ENCODE measurements at places on chromosomes 3 and 15.

- no peak for DNase-seq
Observed at GRCh38 chr3:72889310-72890165, 1.7 kb downstream of the GXYLT2 start.

- DNase-seq, result no peak
Observed at GRCh38 chr3:110026421-110026820, 689.1 kb upstream of the DPPA4 start.

- peak; percentile 70 for DNase-seq
Observed at GRCh38 chr3:61357902-61358301, 106.7 kb upstream of the FHIT start.

DNA sequence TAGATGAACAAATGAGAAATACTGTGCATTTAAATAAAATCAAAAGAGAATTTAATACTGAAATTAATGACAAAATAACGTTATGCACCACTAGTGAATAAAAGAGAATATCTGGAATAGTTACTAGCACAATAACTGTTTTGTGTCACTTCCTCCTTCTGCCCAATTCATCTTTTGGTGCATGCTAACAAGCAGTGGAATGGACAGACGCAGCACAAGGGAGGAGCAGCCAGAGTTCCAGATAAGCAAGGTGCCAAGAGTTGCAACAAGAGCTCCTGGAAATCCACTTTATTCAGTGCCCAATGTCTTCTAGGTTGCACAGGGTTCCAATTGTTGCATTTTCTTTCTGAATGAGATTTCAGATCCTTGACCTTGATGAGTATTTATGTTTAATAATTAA lies 66.5 kb upstream of the PLXND1 start:
- DNase-seq, result no peak

GRCh38 chr3:57007521-57008460 lies 52.7 kb upstream of the SPATA12 start:
- DNase-seq, result no peak

DNA sequence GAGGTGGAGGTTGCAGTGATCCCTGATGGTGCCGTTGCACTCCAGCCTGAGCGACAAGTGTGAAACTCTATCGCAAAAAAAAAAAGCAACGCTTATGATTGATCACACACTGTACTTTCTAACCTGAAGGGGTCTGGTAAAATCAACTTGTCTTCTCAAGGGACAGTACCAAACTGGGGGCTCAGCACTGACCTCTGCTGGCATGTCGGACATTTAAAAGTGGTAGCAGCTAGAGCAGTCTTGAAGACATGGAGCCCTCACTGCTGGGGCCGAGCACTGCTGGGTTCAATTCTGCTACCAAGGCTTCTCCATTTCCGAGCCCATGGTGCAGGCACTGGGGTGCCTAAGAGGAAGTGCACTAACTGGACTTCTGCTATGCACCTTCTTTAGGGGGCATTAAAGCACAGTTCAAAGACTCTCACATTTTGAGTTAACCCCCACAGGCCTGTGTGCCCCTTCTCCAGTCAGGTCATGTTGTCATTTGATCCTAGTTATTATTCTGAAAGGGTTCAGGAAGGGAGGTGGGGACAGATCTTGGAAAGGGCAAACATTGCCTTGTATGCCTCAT lies 26.4 kb upstream of the LAMP3 start:
- peak; percentile 55 for DNase-seq

GRCh38 chr3:106380232-106380631 lies 511.4 kb upstream of the CBLB start:
- no peak for DNase-seq

All from SK-N-DZ (cell line).